ENCODE measurements at places on chromosomes 2 and 18.

DNA sequence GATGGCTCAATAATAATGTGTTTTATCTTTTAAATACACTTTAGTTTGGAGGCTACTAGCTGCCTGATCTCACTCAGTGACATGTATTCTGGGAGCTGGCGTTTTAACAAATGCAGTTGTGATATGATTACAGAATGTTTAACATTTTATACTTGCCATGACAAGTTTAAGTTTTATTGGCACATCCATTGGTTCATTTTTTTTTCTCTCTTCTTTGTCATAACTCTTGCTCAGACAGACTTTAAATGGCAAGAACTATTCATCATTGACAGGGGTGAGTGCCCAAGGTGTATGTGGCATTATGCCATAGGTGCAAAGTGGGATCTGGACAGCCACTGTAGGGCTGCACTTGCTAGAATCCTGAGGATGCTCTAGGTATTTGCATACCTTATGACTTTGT, 72.1 kb upstream of the MYL1 start:
- DNase-seq: no peak

- DNase-seq: no peak
Measured at GRCh38 chr2:177783835-177784744, 288.5 kb downstream of the PDE11A start.

DNA sequence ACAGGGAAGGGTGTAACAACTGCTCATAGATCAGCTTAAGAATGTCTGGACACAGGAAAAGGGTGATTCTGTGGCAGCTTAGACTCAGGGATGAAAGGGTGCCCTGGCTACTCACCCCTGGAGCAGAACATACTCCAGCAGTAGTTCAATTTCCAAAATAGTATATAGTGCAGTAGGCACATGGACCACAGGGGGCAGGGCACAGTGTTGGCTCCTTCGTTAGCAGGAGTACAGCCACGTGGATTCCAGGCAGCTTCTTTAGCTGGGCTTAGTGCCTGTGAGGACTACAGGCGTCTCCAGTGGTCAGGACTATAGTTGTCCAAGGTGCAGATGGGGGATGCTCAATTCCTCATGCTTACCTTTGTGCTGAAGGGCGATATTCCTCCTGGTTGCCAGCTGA, 277.5 kb upstream of the DDX18 start:
- DNase-seq: no peak

GRCh38 chr2:185796758-185797157, 58.2 kb downstream of the FSIP2 start:
- no peak for DNase-seq

GRCh38 chr2:215356948-215357461, 45.1 kb downstream of the ATIC start:
- no peak for DNase-seq

DNA sequence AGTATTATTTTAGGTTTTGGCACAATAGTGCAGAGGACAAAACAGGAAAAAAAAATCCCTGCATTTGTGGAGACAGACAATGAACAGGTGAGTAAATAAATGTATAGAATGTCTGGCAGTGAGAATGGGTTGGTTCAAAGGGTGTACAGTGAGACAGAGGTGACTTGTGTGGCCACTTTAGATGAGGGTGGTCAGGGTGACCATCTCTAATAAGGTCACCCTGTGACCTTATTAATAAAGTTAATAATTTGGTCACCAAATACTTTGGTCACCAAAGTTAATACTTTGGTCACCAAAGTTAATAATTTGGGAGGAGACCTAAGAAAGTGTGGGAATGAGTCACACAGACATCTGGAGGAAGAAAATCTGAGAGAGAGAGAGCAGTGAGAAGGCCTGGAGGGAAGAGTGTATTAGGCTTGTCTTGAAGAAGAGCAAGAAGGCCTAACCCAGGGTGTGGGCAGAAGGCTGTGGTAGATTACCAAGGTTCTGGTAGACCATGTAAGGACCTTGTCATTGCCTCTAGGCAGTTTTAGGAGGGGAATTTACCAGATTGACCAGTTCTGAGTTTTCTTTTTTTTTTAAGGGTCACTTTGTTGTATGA, 1368.4 kb upstream of the CELF4 start:
- DNase-seq: no peak

- DNase-seq: no peak
Measured at GRCh38 chr18:62061821-62062478, 124.9 kb downstream of the PIGN start.

Measured in activated CD4-positive, CD25-positive, alpha-beta regulatory T cell treated with anti-CD3 and anti-CD28 coated beads, Interleukin-2, amount 50 U/mL, for 16 hours (primary cell).